ENCODE measurements at places on chromosomes 4 and X. TPM values are rescaled to one million over a fixed set of nuclear protein-coding genes. Genes with fewer than 3 reads are reported as not detected.

- no peak for DNase-seq
- no peaks in the 10 kb centered on the region for H3K27me3 ChIP-seq
- H3K36me3 ChIP-seq = peaks cover 94% of the 10 kb centered on the region
- H3K27ac ChIP-seq = no peak overlapping the region
Observed at GRCh38 chr4:17623451-17624001, 9.1 kb downstream of the MED28 start.

DNA sequence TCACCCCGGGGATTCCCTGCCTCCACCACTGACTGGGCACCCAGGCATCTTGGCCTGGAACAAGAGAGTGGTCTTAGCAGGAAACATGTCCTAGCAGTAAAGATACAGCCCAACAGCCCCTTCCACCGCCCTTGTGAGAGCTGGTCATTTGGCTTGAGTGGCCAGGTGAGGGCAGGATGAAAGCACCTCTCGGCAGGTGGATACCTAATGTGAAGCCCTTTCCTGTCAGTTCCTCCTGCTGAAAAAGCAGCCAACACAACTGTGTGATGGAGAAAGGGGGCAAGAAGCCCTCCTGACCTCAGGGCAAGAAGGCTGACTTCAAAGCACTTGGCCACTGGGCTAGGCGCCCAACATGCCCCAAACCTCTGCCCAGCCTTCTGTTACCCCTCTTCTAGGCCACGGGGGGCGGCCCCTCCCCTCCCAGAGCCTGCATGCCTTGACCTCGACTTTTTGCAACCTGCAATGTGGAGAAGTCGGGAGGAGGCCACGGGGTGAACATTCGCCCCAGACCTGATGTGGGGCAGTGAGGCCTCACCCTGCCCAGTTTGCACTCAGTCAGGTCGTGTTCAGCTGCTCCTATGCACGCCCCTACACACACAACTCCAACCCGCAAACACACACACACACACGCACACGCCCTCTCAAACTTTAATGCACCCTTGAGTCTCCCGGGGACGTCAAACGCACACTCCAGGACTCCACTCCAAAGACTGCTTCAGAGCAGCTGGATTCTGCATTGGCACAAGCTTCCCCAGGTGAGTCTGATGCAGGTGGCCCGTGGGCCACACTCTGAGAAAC lies 1.1 kb downstream of the LGI2 start:
- peaks cover 10% of the 10 kb centered on the region for H3K4me1 ChIP-seq
- H3K27ac ChIP-seq = no peak overlapping the region
- H3K27me3 ChIP-seq = peaks cover 23% of the 10 kb centered on the region

DNA sequence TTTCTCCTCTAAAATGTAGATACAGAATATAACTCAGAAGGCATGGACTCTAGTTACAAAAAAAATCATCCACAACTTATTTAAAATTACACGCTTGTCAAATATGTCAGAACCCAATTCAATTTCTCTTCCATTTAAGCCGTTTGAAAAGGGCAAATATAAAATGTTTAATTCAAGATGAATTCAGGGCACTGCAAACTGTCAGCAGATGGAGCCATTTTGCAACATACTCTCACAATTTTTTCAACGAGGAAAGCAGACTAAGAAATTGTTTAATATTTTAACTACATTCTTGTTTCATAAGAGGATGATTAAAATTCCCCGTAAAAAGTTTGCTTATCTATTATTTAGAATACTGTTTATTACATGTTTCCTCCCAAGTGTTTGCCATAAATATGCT lies 321.3 kb upstream of the CPXCR1 start:
- H3K36me3 ChIP-seq = no peaks in the 10 kb centered on the region
- no peak overlapping the region for H3K4me3 ChIP-seq
- no peaks in the 10 kb centered on the region for H3K27me3 ChIP-seq
- no peak for DNase-seq
- no peak overlapping the region for H3K27ac ChIP-seq

GRCh38 chr4:47703008-47703407 lies 134.9 kb downstream of the CORIN start:
- no peaks in the 10 kb centered on the region for H3K36me3 ChIP-seq
- H3K4me3 ChIP-seq = no peak overlapping the region
- DNase-seq = no peak
- H3K4me1 ChIP-seq = peaks cover 4% of the 10 kb centered on the region
- no peaks in the 10 kb centered on the region for H3K27me3 ChIP-seq

GRCh38 chr4:23333946-23334878 lies 555.6 kb downstream of the PPARGC1A start:
- H3K4me3 ChIP-seq = no peak overlapping the region
- peaks cover 3% of the 10 kb centered on the region for H3K4me1 ChIP-seq
- H3K27me3 ChIP-seq = no peaks in the 10 kb centered on the region
- H3K27ac ChIP-seq = no peak overlapping the region
- no peaks in the 10 kb centered on the region for H3K36me3 ChIP-seq

GRCh38 chrX:101530944-101531343 lies 19.4 kb upstream of the ARMCX1 start:
- no peaks in the 10 kb centered on the region for H3K27me3 ChIP-seq
- no peaks in the 10 kb centered on the region for H3K36me3 ChIP-seq
- H3K27ac ChIP-seq = no peak overlapping the region
- no peak overlapping the region for H3K4me3 ChIP-seq

- no peak for DNase-seq
- H3K4me1 ChIP-seq = peaks cover 18% of the 10 kb centered on the region
- H3K27me3 ChIP-seq = no peaks in the 10 kb centered on the region
- H3K36me3 ChIP-seq = no peaks in the 10 kb centered on the region
- H3K4me3 ChIP-seq = no peak overlapping the region
Observed at GRCh38 chr4:16676230-16676770, 222.1 kb downstream of the LDB2 start.

DNA sequence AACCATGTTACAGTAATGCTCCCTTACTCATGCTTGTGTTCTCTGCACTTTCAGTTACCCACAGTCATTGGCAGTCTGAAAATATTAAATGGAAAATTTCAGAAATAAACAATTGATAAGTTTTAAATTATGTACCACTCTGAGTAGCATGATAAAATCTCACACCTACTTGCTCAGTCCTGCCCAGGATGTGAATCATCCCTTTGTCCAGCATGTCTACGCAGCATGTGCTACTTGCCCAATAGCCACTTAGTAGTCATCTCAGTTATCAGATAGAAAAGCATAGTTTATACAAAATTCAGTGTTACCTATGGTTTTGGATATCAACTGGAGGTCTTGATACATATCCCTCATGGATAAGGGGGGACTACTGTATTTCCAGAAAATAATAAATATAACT lies 577.1 kb downstream of the GALNTL6 start:
- H3K4me1 ChIP-seq = no peaks in the 10 kb centered on the region
- no peaks in the 10 kb centered on the region for H3K27me3 ChIP-seq
- H3K27ac ChIP-seq = no peak overlapping the region
- H3K36me3 ChIP-seq = no peaks in the 10 kb centered on the region
- H3K4me3 ChIP-seq = no peak overlapping the region

- H3K27me3 ChIP-seq = no peaks in the 10 kb centered on the region
- peak overlapping the region; percentile 15 for H3K4me3 ChIP-seq
- no peaks in the 10 kb centered on the region for H3K36me3 ChIP-seq
Observed at GRCh38 chr4:186021461-186022167, 47.3 kb upstream of the TLR3 start.

DNA sequence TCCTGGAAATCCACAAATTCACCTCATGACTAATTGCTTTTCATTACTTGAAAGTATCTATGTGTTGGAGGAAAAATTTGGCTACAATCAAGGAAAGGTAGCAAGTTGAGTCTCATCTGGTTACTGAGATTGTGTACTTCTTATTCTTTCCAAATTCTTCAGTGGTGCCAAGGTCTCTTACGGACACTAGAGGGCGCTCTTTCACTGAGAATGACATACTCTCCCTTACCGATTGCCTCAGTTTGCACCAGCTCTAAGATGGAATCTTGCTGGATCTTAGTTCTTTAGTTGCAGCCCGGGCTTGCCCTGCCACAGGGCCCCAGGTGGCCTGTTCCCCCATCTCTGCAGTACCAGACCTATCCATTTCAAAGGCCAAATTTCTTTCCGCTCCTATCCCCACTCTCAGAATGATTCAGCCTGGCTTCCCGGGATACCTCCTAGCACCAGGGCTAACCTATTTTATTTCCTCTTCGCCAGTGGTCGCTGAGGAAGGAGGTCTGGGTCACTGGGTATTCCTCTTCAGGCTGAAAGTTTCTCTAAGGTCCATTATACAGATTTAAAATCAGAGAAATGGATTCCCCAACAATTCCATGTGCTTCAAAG lies 24.6 kb upstream of the GPR50 start:
- no peaks in the 10 kb centered on the region for H3K4me1 ChIP-seq
- DNase-seq = no peak
- no peaks in the 10 kb centered on the region for H3K36me3 ChIP-seq
- H3K27ac ChIP-seq = no peak overlapping the region

GRCh38 chr4:152258391-152258790 lies 277.5 kb downstream of the FBXW7 start:
- H3K27me3 ChIP-seq = no peaks in the 10 kb centered on the region
- peaks cover 17% of the 10 kb centered on the region for H3K4me1 ChIP-seq
- no peak overlapping the region for H3K4me3 ChIP-seq
- no peak overlapping the region for H3K27ac ChIP-seq
- no peak for DNase-seq
- no peaks in the 10 kb centered on the region for H3K36me3 ChIP-seq

GRCh38 chr4:103645991-103646390 lies 73.8 kb downstream of the TACR3 start:
- DNase-seq = no peak
- no peaks in the 10 kb centered on the region for H3K36me3 ChIP-seq
- no peak overlapping the region for H3K27ac ChIP-seq

- H3K4me1 ChIP-seq = no peaks in the 10 kb centered on the region
- H3K27ac ChIP-seq = no peak overlapping the region
- DNase-seq = peak; percentile 28
- no peak overlapping the region for H3K4me3 ChIP-seq
- H3K36me3 ChIP-seq = no peaks in the 10 kb centered on the region
- no peaks in the 10 kb centered on the region for H3K27me3 ChIP-seq
Observed at GRCh38 chr4:4754641-4755040, 104.8 kb upstream of the MSX1 start.

Gene TLR3
- total RNA-seq = 28.5 TPM

Gene HEPH
- total RNA-seq = 16.9 TPM

Gene ZFYVE28
- total RNA-seq = 16.6 TPM

Gene F8A1
- total RNA-seq = 42.9 TPM

Gene CXCR3
- total RNA-seq = 1.6 TPM

Gene GAB3
- 12.9 TPM for total RNA-seq

Gene SSX1
- not detected for total RNA-seq

Gene MAGED2
- total RNA-seq = 98.4 TPM

Gene FRAS1
- 20.2 TPM for total RNA-seq
